ENCODE measurements at places on chromosomes 6 and 20. TPM values are rescaled to one million over a fixed set of nuclear protein-coding genes. Genes with fewer than 3 reads are reported as not detected.

Gene BHLHE23
- polyA plus RNA-seq = not detected

- no peak for DNase-seq
Measured at GRCh38 chr6:125688138-125688537, 61.3 kb upstream of the HEY2 start.

GRCh38 chr6:134177753-134178160, 125.3 kb upstream of the SLC2A12 start:
- no peak for DNase-seq

- DNase-seq = no peak
Measured at GRCh38 chr6:40520084-40520483, 67.1 kb downstream of the LRFN2 start.
